Stimulated activated CD4-positive, alpha-beta T cell treated with anti-CD3 and anti-CD28 coated beads, Interleukin-2, amount 100 ng/mL, for 48 hours (primary cell): ENCODE measurements at places on chromosomes 1 and 21.
A peak's percentile ranks its signal among the peaks of the same experiment; 100 is the strongest.

- no peak for DNase-seq
Measured at GRCh38 chr1:109816175-109816811, 52.6 kb upstream of the EPS8L3 start.

DNA sequence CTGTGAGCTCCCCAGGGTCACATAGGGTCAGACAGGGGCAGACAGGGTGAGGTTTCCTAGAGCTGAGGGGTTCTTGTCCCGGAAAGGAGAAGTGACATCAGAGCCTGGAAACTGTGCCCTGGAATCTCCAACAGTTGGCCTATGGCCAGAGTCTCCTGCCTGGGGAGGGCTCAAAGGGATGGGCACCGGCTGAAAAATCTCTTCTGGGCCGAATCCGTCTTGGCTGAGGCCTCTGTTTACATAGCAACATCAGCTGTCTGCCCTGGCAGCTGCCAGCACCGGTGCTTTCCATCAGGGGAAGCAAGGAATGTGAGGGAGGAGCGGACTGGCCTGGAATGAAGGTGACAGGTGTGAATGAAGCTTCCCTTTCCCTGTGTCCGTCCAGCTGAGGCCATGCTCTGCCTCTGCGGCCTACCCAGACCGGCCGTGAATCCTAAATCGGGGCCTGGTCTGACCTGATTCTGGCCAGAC lies 30.7 kb downstream of the VASH2 start:
- no peak for DNase-seq

DNA sequence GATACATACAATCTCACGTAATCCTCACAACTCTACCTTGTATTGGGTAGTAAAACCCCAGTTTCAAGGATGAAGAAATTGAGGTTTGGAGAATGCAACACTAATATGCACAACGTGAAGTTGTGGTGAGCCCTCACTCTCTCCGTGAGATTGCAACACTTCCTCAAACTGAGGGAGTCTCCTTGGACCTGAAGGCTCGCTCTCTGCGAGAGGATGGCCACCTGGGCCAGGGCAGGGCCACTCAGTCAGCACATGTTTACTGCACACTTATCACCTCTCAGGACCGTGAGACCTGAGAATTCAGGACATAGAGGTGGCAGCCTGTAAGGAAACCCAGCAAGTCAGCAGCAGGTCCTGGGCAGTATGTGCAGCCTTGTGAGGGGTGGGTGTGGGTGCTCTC lies 8.7 kb downstream of the SH3BP5L start:
- no peak for DNase-seq

GRCh38 chr1:12600880-12601633 lies 17.0 kb downstream of the DHRS3 start:
- DNase-seq = peak; percentile 31

DNA sequence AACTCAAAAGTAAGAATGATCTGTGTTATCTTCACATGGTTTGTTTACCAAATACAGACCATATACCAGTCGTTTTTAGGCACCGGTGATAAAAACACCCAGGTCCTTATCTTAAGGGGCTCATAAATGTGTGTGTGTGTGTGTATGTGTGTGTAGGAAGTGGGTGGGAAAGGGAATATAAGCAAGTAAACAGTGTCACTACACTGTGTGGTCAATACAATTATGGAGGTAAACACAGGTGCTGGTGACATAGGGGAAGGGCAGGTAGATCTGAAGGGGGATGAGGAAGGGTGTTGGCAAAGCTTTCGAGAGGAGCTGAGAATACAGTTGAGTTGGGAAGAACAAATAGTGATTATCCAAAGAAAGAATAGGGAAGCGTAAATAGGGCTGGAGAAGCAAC lies 19.1 kb upstream of the MRPS6 start:
- DNase-seq = no peak

- no peak for DNase-seq
Measured at GRCh38 chr1:23865543-23865930, 2.6 kb downstream of the FUCA1 start.

DNA sequence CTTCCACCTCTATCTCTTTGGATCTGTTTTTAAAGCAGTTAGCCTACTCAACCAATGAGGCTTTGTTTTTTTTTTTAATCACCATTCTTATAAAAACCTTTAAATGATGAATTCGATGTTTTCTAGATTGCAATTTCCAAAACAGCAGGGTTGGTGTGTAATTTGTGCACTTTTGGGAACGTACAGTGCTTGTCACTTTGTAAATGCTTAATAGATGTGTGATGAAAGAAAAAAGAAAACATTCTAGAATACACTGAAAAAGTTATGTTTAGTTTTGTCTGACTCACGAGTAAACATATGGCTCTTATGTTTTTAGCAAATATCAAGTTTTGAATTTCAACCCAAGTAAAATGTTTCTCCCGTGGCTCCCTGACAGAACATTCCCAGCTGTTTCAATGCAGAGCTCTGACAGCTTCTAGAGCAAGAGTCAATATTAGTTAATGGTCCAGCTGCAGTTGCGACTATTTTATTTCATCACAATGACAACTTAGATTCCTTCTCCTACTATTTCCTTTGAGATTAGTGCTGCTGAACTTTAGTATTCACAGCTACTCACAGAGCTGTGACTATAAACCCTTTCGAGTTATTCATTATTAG lies 362.5 kb upstream of the ADAMTS5 start:
- no peak for DNase-seq

DNA sequence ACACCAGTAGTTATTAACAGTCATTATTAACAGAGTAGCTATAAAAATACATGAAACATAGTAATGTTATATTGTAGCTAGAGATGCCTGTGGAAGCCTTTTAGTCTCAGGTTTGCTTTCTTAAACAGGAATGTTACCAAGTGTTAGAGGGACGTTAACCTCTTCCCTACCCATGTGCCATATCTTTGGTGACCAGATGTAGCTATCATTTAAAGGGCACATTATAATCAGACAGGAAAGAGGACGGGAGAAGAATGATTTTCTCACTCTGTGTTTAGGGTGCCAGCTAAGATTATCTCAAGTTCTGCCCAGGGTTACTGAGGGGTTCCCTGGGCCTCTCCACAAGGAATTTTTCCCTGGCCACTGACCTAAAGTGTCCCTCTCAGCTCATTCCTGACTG lies 20.9 kb upstream of the UBL4B start:
- DNase-seq = no peak

DNA sequence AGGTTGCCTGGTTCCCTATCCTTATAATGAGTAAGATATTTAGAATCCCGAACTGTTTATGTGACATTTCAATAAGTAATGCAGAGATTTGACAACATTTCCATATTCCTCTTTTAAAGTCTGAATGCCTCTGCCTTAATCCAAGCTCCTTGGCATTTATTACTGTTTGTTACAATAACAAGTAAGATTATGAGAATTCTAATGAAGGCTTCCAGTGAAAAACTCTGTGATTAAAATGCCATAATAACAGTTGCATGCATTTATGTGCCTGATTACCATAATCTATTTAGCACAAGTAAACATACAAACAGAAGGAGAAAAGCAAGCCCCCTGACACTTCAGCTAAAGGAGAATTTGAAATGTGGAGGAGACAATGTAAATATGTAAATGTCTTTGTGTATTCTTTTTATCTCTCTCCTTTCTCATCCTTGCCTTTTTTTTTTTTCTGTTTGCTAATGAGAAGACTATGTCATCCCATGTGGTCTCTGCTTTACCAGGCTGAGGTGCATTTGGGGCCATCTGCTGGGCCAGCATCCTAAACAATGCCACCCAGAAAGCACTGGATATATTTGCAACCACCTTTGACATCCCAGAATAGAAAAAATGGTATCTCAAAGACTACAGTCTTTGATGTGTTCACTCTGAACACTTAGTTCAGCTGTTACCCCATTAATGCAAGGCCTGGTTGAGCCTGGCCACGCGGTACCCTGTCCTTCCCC lies 17.2 kb upstream of the OLIG2 start:
- DNase-seq = no peak

DNA sequence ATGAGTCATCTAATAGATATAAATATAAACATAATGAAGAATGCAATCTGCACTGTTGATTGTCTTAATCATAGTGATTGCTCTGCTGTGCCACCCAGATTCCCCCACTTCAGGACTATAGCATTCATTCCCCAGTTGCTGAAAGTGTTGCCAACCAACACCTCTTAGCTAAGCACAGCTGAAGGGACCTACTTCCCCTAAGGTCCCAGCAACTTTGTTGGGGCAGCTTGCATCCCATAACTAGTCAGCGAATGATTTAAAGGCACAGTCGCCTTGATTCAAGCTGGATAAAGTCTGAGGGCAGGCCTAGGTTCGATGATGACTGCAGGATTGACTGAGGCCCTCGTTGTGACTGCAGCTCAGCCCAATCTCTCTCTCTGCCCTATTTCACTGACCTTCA lies 14.3 kb upstream of the RGS1 start:
- no peak for DNase-seq

DNA sequence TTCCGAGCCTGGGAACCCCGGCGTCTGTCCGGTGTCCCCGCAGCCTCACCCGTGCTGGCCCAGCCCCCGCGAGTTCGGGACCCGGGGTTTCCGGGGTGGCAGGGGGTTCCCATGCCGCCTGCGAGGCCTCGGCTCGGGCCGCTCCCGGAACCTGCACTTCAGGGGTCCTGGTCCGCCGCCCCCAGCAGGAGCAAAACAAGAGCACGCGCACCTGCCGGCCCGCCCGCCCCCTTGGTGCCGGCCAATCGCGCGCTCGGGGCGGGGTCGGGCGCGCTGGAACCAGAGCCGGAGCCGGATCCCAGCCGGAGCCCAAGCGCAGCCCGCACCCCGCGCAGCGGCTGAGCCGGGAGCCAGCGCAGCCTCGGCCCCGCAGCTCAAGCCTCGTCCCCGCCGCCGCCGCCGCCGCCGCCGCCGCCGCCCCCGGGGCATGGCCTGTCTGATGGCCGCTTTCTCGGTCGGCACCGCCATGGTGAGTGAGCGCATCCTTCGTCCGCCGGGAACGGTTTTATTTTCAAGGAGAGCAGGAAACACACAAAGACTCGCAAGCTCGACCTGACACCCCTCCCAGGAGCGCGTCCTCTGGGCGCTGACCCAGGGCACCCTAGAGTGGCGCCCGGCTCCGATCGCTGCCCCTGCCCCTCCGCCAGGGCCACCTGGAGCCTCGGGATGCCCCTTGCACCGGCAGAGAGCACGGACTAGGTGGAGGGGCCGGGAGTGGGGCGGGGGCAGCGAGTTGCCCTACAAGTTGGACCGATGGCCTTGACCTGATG lies at the start of gene ABCG1:
Gene ABCG1 (plus strand): TSS at position 305 of the 770 bp plus-strand sequence. CDS start 123 bp downstream, at position 428.
- peak; percentile 30 for DNase-seq

GRCh38 chr1:211921579-211922095 lies 91.1 kb upstream of the LPGAT1 start:
- no peak for DNase-seq

- DNase-seq = no peak
Measured at GRCh38 chr1:50610563-50610962, 187.3 kb upstream of the DMRTA2 start.

GRCh38 chr1:9355503-9355902 lies 62.8 kb downstream of the SPSB1 start:
- DNase-seq = no peak

GRCh38 chr1:66626261-66626660 lies 92.3 kb downstream of the SGIP1 start:
- no peak for DNase-seq

DNA sequence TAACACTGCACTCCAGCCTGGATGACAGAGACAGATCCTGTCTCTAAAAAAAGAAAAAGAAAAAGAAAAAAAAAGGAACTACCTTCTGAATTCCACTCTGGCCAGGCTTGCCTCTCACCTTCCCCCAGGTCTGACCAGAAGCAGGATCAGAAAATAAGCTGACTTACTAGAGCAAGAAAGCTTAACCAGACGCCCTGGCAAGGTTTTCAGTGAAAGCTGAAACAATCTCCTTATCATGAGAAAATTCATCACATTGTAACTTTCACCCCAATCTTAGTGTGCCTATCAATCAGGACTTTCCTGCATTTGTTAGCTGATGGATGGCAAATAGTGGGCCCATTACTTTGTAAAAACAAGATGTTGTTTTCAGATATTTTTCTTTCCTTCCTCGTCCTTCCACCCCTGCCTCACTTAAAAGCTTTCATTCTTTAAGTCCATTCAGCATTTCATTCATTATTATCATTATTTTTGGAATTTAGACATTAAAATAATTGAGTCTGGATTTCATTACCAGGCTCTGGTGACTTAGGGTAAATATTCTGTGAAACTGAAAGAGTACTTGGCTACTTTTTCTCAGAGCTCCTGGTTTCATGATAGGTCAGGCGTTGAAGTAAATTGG lies 96.5 kb upstream of the CD34 start:
- DNase-seq = no peak
